Right lobe of liver (tissue), 6 donors: ENCODE measurements at places on chromosomes 6 and 20.

DNA sequence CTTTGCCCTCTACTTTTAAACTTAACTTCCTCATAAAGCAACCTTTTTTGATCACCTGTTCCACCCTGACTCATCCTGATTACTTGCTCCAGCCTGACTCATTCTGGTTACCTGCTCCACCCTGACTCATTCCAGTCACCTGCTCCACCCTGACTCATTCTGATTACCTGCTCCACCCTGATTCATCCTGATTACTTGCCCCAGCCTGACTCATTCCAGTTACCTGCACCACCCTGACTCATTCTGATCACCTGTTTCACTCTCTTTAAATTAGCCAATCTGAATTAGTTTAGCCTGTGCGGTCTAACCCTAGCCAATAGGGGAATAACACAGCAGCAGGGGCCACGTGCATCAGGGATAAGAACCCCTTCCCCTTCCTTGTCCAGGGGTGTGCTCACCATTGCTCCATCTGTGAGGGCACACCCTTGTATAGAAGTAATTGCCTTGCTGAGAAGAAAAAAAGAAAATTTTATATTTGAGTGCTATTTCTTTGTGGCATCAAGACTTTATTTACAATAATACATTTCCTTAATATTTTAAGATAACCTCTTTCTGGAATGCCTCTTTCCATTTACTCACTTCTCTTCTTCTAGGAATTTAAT is 17.9 kb downstream of the HLA-G start:
- no peak for DNase-seq

GRCh38 chr20:17749978-17750721 is 50.4 kb downstream of the BANF2 start:
- peak; percentile 80 for DNase-seq

- no peak for DNase-seq
Measured at GRCh38 chr20:48783533-48784272, 44.1 kb downstream of the PREX1 start.

- no peak for DNase-seq
Measured at GRCh38 chr20:56537997-56538396, 5.0 kb downstream of the FAM209B start.

GRCh38 chr6:1437553-1438406 is 48.4 kb downstream of the FOXF2 start:
- DNase-seq: no peak

DNA sequence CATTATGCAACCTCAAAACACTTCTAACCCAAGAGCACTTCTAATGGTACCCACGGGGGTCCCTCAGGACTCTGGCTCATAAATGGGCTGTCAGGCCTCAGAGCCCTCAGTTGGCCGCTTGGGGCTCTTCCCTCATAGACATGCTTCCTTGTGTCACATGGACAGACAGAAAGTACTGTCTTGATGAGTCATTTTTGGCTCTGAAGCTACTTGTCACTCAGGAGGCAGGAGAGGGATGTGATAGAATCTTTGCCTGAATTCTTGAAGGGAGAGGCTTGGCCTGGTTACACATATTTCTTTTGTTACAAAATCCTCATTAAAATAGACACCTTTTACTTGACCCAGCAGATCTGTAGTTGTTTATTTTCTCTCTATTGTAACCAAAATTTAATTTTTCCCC is 15.1 kb upstream of the EDN1 start:
- no peak for DNase-seq

DNA sequence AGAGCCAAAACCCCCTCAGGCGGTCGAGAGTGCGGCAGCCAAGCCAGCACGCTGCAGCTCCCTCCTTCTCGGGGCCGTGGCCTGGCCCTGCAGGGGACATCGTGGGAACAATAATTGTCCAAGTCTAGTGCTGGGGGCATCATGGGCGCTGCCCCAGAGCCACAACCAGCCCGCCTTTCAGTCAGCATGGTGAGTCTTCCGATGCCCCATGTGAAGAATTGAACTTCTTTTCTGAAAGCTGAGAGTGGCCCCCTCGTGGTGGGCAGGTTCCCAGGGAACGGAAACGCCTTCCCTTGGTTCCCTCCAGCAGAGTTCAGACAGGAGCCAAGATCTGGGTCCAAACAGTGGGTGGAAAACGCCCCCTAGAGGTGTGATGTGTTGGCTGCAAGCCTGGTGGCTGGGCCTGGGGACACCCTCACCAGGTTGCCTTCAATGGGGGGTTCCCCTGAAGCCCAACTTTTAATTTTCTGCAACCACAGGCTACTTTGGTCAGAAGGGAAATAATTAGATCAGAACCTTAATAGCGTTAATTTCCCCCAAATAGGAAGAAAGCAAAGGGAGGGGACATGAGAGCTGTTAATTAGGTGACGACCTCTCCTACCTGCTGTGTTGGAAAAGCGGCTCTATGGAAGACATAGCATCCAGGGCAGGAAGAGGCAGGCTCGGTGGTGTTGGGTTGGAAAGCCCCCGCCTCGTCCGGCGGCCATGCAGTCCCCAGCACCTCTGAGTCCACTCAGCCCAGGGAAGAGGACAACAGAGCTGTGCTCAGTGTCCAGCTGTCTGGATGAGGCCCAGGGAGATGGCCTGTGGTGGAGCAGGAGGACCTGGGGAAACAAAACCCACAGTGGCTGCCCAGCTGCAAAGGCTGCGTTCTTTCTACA is 4.7 kb upstream of the MRGBP start:
- DNase-seq: peak; percentile 80

DNA sequence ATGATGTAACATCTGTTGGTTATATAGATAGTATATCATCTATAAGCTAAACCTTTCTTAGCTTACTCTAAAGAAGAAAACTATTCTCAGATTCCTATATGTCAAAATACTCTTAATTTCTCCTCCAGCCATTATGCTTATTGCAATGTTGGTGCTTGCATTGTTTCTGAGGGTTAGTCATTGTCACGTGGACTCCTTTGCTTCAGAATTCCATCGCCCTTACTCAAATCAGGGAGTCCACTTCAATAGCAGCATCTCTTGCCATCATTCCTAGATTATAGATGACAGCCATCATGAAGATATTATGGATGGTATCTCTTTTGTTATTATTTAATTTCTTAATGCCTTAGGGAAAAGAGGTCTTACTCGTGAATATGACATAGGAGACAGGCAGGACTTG is 776.1 kb downstream of the TENT5A start:
- no peak for DNase-seq

DNA sequence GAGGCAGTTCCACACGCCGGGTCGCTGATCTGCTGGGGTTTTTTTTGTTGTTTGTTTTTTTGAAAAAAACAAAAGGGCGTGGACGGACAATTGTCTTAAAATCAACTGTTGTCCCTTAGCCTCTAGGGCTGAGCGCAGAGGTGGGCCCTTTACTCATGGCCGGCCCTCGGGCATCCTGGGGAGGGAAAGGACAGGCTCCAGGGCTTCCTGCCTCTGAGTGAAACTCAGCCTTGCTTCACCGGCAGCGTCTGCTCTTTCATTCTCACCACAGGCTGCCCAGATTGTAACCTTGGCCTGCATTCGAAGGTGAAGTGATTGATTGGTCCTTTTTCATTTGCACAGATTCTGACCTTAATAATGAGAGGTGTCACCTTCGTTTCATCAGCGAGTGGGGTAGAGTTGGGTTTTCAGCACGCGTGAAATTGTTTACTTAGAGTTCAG is 797 bp downstream of the SMIM13 start:
- peak; percentile 71 for DNase-seq

DNA sequence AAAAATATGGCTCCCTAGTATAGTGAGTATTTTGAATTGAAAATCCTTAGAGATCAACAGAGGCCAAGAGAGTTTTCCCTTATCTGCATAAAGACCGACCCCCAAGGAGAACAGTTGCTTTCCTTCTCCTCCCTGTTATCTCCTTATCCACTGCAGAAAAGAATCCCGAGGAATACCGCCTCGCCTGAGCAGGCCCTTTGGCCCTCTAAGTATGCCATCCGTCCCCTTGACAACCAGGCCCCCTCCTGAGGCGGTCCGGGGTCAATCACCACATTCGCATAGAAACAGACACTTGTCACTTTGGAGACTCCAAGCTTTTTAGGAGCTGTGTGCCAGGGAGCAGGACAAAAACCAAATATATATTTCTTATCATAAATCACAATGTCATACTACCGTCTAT is 15.9 kb upstream of the GGTLC1 start:
- no peak for DNase-seq

GRCh38 chr20:41716436-41716835 is 98.3 kb upstream of the CHD6 start:
- no peak for DNase-seq

- DNase-seq: no peak
Measured at GRCh38 chr6:152948150-152948768, 34.6 kb downstream of the FBXO5 start.

DNA sequence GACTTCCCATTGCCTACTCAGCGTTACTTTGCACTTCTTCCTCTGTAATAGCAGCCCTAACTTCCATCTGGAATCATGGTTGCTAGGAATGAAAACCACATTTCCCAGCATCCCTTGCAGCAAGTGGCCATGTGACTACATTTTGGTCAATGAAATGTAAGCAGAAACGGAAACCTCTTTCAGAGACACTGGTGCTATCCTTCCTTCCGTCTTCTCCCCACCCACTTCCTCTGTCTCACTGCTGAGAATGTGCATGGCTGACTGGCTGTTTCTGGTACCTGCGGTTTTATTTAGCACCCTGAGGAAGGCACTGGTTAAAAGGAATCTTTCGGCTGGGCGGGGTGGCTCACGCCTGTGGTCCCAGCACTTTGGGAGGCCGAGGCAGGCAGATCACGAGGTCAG is 107.4 kb downstream of the SCML4 start:
- DNase-seq: no peak

DNA sequence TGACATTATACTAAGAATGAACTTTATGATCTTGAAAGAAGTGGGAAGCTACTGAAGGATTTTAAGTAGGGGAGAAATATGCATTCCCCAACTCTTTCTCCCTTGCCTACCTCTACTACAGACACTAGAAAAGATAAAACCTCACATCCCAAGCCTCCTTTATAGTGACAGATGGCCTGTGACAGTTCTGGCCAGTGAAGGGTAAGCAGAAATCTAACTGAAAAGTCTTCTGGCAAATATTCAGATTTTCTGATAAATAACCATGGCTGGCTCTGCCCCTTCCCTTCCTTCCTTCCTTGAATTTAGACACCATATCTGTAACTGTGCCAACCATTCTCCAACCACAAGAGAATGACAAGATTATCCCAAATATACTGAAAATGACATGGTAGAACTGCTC is 10.2 kb upstream of the BEND6 start:
- DNase-seq: no peak

DNA sequence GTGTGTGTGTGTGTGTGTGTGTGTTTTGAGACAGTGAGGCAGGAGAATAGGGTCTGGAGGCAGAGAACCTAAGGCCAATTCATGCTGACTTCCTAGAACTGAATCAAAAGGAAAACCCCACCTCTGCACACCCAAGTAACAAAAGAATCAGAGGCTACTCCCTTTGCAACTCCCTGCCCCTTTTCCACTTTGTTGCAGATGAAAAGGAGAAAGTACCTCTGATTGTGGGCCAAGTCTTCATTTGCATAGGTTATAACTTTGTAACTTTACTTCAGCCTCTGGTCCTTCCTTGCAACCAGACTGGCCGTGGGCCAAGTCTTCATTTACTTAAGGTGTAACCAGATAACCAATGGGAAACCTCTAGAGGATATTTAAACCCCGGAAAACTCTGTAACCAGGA is 168.8 kb downstream of the EYA2 start:
- DNase-seq: no peak

- DNase-seq: no peak
Measured at GRCh38 chr6:95408111-95408510, 169.2 kb upstream of the MANEA start.

- no peak for DNase-seq
Measured at GRCh38 chr20:48826069-48826468, 1.7 kb downstream of the PREX1 start.

GRCh38 chr6:26205625-26206574 is 118.7 kb downstream of the HFE start:
- DNase-seq: no peak

GRCh38 chr20:32749914-32750637 is 6.8 kb upstream of the COMMD7 start:
- DNase-seq: no peak

GRCh38 chr6:154887051-154887450 is 108.1 kb upstream of the TIAM2 start:
- DNase-seq: no peak

DNA sequence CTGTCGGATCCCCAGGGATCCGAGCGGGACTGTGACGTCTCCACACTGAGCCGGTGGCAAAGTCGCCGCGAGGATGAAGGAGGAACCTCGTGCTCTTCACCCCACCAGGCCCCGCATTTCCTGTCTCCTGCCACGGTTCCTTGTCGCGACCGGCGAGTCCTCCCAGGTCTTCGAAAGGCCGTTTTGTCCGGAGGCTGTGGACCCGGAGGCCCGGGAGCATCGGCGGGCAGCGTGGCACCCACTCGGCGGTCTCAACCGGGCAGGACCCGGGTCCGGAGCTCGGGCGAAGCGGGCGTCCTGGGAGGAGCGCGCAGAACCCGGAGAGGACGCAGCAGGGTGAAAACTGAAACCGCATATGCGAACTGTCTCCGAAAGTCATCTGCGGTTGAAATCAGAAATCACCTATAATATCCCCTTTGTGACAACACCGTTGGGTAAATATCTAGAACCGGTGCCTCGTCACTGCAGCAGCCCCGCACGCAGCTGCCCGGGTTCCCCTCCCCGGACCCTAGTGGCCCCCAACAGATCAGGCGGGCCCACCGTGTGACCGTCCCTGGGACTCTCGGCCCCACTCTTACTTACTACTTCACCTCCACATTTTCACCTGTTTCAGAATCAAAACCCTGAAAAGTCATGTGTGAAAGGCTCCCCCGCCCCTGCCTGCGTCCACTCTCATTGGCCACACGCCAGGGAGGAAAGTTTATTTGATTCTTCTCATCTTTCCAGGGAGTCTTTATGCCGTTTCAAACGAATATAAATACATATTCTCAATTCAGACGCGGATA is 3.1 kb upstream of the ULBP2 start:
- no peak for DNase-seq

GRCh38 chr20:9114709-9115108 is 45.8 kb downstream of the PLCB4 start:
- no peak for DNase-seq

DNA sequence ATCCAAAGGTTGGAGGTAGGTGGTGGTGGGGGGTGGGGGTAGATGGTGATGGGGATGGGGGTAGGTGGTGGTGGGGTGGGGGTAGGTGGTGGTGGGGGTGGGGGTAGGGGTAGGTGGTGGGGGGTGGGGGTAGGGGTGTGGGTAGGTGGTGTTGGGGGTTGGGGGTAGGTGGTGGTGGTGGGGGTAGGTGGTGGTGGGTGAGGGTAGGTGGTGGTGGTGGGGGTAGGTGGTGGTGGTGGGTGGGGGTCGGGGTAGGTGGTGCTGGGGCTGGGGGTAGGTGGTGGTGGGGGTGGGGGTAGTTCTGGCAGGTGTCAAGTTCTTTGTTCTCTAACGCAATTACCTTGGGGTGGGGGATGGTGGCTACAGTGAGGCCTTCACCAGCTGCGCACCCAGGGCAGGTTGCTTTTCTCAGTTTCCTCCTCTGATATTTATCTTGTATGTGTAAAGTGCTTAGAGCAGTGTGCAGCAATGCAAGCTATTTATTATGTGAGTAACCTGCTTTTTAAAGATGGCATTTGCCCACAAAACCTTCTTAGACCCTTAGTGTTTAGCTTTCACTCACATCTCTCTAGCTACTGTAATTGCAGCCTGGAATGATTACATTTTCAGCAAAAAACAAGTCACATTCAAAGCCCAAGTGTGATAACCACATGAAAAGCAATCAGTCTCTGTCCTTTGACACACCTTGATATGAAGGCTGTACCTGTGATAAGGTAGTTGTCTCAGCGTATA is 8.2 kb upstream of the CCDC167 start:
- no peak for DNase-seq
